Fibroblast of the conjunctiva (primary cell): ENCODE measurements at places on chromosomes 2 and 18.
A peak's percentile ranks its signal among the peaks of the same experiment; 100 is the strongest.

DNA sequence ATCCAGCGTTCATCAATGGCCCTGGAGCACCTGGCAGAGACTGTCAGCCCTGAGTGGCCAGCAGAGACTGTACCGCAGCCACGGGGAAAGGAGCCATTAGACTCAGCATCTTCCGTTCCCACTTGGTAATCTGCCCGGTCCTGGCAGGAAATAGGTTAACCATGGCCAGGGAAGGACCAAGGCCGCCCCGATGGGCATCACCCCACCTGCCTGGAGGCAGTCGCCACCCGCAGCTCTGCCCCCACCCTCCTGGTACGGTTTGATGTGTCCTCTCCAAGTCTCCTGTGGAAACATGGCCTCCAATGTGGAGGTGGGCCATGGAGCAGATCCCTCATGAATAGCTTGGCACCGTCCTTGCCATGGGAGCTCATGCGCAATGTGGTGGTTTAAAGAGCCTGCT lies 75.3 kb downstream of the RTP5 start:
- no peak for DNase-seq

- DNase-seq: no peak
Measured at GRCh38 chr18:34495506-34495905, 214.6 kb upstream of the DTNA start.

GRCh38 chr2:204333861-204334260 lies 211.4 kb upstream of the PARD3B start:
- DNase-seq: no peak

- DNase-seq: no peak
Measured at GRCh38 chr18:74597034-74597661, 522 bp upstream of the ZNF407 start.

GRCh38 chr2:83991992-83992391 lies 467.1 kb downstream of the SUCLG1 start:
- DNase-seq: no peak

DNA sequence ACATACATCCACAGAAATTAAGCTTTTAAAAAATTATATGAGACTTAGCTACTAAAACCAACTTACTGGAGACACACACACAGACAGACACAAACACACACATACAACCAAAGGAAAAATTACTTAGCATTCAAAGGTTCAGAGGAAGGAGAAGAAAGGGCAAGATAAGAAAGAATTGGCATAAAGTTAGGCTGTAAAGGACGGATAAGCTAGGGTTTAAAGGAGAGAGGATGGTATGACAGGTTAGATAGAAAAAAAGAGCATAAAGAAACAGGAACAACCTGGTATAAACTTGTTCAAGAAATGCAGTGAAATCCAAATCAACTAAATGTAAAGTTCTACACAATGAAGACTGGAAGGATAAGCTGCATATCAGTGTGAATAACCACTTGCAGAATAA lies 73.4 kb downstream of the SLC66A3 start:
- no peak for DNase-seq

DNA sequence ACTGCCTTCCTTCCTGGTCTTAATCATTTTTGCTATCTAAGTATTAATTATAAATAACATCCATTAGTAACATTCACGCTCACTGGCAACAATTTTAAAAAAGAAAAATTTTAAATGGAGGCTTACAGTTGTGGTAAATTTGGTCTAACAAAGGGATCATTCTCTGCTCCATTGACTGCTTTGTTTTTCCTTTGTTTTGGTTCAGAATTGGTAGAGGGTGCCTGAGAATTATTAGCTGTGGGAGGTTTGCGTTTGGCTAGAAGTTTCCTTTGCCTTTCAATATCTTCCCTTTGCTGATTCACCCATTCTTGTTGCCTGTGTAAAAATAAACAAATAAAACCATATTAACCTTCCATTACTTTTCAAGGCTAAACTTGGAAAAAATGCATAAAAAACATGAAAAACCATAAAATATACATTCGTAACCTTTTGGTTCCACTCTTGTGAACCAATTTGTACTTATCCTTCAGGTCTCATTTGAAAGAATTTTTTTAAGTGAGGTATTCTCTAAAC lies 114.6 kb downstream of the TLK1 start:
- DNase-seq: no peak

GRCh38 chr2:235085476-235085875 lies 133.7 kb downstream of the SH3BP4 start:
- no peak for DNase-seq

DNA sequence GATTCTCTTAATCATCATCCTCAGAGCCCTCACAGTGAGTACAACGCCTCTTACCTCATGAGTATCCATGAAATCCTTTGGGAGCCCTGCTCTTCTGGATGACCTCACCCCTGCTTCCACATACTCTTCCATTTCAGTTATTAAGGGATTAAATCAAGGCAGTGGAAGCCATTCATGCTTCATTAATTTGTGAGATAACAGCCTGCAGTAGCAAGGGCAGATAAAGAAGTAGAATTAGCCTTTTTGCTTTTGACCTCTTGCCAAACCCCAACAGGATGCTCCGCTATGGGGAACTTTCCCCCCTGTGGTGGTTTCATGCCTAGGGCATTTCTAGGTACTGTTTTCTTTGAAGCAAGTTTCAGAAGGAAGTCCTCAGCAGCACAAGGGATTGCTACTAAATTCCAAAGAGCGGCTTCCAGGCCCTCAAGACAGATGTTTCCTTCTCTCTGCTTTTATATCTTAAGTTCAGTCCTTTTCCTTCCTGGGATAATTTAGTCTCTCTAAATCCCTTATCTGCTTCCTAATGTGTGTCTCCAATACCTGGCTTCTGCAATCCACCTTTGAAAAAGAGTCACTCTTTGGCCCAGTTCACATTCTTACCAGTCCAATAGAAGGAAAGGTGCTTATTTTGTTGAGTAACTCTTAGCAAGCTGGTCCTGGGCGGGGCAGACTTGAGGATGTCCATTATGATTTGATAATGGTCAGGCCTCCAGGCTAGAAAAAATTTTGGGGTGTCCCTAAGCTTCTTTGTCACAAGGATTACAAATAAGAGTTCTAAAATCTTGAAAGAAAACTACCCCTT lies 76.9 kb downstream of the MYO1B start:
- DNase-seq: no peak

- no peak for DNase-seq
Measured at GRCh38 chr18:31148600-31148999, 14.1 kb downstream of the DSC1 start.

- peak; percentile 92 for DNase-seq
Measured at GRCh38 chr2:41933585-41934320, 114.1 kb upstream of the PKDCC start.

- DNase-seq: no peak
Measured at GRCh38 chr2:229199267-229199666, 71.8 kb downstream of the PID1 start.

DNA sequence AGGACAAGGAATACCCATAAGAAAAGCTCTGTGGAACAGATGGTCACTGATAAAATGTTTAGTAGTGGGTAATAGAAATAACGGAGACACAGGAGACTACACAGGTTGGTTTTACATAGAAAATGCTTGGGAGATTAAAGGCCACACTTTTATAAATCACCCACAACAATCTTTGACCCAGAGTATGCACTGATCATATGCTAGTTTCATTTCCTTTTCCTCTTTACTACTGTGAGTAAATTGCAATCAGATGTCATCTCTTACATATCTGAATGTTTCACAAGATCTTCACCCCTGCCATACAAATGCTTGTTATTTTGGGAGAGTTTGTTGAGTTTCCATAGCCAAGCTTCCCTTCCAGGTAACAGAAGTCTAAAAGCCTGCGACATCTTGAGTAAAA lies 978.4 kb upstream of the KLHL29 start:
- DNase-seq: no peak

- no peak for DNase-seq
Measured at GRCh38 chr18:8978394-8978793, 124.1 kb upstream of the NDUFV2 start.

DNA sequence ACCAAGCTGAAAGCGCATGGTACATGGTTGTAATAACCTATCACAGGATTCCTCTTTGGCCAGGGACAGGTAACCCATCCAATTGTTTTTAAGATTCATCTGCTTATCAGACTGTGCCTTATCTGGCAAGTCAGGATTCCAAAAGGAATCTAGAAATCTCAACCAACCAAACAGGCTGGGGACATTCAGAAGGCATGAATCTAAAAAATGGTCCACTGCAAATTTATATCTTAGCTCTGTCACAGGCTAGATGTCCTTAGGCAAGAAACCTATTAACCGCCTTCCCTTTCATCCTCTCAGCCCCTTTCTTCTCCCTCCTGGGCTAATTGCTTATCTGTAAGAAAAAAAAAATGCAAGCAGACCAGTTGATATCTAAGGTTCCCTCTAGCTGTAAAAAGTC lies 4.3 kb downstream of the LRP2 start:
- no peak for DNase-seq

DNA sequence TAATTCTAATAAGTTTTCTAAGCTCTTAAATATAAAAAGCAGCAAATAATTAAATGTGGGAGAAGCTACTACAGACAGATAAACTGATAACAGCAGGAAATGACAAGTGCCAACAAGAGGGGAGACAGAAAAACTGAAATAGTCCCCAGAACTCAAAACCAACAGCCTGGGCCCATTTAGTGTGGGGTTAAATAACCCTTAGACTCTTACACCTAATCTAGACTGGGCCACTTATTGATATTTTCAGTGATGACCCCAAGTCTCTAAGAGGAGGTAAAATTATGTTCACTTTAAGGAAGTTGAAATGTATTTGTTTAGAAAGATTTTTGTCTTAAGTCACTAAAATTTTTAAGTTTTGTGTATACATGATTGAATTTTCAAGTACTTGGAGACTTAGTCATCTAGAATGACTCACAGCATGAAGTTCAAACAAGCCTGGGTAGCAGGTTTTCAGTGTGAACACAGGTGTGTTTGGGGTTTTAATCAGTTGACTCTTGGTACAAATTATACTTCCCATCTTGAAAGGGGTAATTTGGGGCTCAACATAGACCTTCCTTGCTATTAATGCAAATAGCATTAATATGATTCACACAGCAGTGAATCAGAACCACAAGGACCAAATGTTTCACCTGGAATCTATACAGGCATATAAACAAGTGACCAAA lies 54.9 kb upstream of the MYO3B start:
- no peak for DNase-seq

DNA sequence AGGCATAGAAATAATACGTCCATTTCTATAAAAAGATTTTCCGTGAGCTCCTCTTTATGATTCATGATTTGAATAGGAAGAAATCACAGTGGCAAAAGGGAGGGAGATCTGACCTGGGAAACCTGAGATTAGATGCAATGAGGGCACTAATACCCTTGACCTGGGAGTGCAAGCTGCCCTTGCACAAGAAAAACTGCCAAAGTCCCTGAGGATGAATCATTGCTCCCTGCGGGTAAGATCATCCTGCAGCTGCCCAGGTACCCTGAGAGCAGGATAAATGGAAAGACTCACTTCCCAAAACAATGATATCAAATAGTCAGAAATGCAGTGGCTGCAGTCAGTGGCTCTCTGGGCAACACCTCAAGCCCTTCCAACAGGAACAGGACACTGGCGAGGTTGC lies 11.6 kb downstream of the FHL2 start:
- DNase-seq: no peak

- peak; percentile 60 for DNase-seq
Measured at GRCh38 chr2:121356058-121356640, 71.1 kb upstream of the TFCP2L1 start.

DNA sequence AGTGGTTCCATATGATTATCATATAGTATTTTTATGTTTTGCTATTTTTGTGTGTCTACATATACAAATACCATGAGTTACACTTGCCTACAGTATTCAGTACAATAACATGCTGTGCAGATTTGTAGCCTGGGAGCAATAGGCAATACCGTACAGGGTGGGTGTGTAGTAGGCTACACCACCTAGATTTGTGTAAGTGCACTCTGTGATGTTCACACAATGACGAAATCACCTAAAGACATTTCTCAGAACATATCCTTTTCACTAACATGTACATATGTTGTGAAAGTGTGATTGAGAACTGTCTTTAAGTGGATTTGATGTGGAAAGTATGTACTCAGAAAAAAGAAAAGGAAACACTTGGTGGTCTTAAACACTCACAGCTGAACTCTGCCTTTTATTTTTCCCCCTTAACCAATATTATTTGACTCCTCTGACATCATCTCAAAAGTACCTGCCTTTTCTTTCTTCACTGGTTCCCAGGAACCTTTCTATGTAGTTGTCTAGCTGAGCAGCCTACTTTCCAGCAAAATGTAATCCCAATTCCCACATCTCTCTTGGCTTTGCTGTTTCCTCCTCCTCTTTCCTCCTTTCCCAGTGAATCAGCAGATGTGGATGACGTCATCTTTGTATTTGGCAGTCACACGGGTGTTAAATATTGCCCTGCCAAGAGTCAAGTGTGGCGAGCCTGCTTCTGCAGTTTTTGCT lies 47.7 kb downstream of the OSBPL6 start:
- DNase-seq: peak; percentile 84

DNA sequence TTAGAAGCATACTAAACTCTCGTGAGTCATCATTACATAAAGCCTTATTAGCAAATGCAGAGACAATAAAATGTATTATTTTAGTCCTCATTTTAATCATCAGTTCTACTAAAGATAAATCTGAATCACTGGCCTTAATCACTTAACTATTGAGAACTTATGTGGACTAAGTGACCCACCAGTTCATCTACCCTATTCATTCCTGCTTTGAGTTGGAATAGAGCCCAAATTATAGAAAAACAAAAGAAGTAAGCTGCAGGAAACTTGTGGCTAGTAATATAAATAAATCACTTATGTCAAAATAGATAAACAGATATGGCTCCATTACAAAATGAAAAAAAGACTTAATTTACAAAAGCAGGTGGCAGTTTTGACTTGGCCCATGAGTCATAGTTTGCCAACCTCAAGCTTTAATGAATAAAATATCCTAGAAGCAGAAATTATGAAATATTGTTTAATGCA lies 851.8 kb upstream of the CRIM1 start:
- DNase-seq: no peak

GRCh38 chr2:160498137-160498536 lies 4.5 kb upstream of the RBMS1 start:
- no peak for DNase-seq

DNA sequence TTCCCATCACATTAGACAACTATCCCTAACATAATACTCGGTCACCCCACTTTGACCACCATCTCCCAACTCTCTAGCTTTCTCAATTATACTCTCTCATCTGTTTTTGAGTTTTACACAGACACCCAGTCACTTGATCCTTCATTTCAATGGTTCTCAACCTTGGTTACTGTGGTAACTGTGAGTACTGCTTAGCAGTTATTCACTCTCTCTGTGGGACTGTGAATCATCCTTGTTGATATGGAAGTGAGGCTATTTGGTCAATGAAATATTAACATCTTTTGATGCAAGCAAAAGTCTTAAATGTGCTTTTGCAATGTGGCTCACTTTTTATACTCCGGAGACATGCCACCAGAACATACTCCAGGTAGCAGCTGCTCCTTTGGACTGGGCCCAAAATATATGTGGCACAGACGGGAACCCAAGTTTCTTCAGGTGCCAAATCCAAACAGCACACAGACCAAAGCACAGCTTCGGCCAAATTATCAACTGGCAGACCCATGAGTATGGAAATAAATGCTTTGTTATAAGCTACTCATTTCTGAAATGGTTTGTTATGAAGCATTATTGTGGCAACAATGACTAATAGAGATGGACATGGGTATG lies 75.0 kb upstream of the SLC25A52 start:
- DNase-seq: no peak
